ENCODE measurements at places on chromosomes 1 and 21.

- no peak for DNase-seq
These were observed 12.2 kb upstream of the SPEN start for GRCh38 chr1:15835205-15835740.

DNA sequence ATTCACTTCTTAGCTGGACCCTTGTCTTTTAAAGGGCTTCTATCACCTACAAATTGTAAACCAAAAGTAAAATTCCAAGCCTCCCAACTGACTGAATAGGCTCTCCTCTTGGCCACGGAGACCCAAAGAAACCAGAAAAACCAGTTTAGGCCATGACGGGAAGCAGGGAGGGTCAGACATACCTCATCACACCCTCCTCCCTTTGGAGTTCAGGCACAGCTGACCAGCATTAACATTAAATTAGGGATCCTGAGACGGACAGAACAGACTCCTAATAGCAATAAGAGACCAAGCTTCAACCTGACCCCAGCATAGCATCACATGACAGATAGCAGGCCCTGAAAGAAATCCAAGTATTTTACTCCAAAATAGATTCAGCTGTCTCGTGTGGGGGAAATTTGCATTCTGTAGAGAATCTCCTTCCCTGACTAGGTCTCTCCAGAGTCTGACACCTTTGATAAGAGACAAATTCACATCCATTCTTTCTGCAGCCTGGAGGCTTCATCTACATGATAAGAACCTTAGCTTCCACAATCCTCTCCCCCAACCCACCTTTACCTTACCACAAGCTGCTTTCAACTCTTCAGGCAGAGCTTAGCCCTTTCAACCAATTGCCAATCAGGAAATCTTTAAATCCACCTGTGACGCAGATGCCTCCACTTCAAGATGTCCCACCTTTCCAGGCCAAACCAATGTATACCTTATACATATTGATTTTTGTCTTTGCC is 177.1 kb upstream of the RAB4A start:
- DNase-seq: peak; percentile 54

- no peak for DNase-seq
These were observed 41.3 kb downstream of the TCP10L start for GRCh38 chr21:32543975-32544374.

GRCh38 chr1:84298328-84298683 is 3.2 kb upstream of the SAMD13 start:
- no peak for DNase-seq

DNA sequence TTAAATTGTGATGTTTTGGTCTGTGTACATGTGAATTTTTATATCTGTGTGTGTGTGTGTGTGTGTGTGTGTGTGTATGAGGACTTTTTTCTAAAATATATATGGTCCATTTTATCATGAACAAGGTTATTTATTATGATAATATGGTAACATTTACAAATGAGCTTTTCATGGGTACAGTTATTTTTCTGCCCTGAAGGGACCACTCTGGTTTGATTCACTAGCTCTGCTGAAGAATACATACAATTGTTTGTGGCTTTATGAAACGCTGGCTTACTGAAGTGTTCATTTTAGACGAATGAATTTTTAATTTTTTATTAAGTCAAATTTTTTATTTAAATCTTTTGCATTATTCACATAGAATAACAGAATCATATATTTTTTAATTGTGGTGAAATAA is 71.9 kb downstream of the SPATA46 start:
- DNase-seq: no peak

DNA sequence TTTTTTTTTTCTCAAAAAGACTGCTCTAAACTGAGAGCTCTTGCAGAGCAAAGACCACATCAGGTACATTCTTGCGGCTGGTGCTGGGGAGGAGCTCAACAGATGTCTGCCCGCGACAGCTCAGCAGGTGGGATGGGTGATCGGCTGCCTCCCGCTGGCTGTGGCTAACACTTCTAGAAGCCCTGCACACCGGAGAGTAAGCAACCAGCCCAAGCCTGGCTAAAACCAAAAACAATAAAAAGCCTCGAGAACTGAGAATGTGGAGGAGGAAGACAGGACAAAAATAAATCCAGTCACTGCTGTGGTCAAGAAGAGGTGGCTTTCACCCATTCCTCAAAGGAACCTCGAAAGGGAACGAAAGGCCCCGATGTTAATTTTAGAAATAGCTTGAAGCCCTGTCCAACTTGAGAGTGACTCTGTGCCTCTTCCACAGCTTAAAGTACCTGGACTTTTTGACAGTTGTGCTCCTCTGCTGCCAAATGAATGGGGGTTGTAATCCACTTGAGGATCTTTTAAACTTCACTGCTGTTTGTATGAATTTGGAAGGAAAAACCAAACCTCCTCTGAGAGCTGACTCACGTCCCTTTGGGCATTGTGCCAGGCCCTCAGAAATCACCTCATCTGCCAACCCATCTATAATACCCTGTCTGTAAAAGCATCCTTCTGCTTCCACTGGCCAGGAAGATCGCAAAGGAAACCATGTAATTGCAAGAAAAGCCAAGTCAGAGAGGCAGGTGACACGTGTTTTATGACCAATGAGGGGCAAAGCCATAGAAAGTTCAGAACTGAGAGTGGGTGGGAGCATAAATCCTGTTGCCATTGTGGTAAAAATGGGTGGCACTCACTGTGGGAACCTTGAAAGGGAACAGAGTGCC is 78.6 kb downstream of the KCNN3 start:
- no peak for DNase-seq

DNA sequence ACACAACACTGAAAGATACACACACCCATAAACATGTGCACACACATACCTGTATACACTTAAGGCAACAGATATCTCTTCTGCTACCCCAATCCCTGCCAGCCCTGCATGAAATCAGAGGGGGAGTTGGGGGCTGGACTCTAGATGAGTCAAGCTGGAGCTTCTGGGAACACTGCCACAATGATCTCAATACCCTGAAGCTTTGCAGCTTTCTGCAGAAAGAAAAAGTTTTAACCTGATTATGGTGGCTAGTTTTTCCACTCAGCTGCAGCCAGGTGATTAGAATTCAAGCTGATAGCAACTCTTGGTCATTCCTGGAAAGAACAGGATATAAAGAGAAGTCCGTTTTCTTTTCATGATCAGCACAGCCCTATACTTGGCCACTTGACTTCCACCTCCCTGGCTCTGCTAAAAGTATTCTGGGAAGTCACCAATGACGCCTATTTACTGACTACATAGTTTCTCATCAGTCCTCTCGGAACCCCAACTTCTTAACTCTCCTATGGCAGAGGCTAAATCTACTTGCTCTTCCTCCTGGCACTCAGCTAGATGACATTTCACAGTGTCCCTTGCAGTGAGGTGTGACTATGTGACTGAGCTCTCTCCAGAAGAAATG is 20.7 kb upstream of the DNASE2B start:
- no peak for DNase-seq

GRCh38 chr1:209624558-209625549 is 27.4 kb downstream of the LAMB3 start:
- DNase-seq: no peak

GRCh38 chr1:169196581-169196980 is 90.1 kb downstream of the ATP1B1 start:
- no peak for DNase-seq

DNA sequence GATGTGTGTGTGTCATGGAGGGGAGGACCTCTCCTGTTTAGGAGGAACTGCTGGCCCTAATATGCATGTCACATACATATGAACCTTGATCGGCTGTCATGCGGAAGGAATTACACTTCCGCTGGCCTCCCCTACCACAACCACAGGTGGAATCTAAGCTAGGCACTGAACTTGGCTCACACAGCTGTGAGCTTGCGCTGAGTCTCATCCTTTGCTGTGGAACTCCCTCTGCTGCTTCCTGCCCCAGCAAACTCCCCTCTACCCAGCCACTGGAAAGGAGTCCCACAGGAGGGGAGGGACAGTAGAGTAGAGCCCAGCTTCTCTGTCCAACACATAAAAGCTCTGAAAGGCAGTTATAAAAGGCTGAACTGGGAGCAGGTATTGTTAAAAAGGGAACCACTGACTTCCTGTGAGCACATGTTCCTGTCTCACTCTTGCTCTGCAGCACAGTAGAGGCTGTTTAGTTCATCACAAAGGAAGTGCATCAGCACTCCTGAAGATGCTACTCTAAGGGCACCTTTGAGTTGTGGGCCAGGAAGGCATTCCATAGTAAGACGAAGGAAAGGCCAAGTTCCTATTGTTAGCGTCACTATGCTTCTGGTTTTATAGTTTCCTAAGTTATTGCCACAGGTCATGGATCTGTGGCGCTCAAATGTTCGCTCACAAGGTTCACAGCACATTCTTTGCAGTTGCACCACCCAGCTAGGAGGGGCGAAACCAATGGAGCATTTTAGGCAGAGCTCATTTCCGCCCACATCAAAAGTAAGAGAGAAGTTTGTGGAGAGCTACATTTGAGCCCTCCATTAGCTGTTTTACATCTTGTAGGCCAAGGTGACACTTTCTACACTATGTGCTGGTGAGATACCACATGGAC is 17.7 kb upstream of the PTPRC start:
- DNase-seq: no peak

DNA sequence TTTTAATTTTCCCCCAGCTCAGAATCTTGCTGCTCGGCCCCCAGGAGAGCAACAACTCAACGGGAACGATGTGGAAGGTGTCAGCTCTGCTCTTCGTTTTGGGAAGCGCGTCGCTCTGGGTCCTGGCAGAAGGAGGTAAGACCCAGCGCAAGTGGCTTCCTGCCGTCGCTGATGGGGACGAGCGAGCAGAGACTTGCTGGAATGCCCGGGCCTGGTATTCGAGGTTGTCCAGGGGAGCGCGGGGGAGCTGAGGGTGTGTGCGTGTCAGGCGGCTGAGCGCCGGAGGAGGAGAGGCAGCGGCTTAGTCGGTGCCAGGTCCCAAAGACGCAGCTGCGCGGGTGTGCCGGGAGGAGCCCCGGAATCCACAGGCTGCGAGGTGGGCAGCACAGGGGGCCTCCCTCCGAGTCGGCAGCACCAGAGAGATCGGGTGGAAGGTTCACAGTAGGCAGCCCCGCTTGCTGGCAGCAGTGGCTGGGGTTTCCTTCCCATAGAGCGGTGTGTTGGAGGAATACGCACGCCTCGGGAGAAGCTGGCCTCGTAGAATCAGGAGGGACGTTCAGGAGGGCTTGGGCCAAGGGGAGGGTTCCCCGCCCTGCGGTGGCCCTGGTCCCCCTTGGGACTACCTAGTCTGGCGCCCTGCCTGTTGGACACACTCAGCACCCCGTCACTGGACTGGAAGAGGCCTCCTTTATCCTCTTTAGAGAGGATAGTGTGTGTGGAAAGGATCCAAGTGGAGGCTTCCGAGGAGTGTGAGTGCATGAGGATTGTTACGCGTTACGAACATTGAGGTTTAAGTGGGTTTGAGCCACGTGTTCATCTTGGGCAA is 547 bp downstream of the PDPN start:
- no peak for DNase-seq

DNA sequence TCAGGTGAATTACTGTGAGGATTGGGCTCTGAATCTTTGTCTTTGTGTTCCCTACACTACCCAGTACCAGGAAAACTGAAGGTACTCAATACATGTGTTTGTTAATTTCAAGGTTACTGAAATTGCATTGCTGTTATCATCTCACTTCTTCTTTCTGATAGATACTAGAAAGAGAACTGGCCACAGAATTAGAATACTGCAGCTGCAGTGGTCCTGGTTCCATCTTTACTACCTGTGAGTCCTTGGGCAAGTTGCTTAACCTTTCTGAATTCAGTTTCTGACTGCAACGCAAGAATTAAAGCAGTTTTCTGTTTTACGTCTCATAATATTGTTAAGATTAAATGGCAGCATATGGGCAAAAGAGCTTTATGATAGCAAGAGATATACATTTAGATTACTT is 263.5 kb downstream of the LMO4 start:
- DNase-seq: no peak

- no peak for DNase-seq
These were observed 14.3 kb downstream of the TTLL10 start for GRCh38 chr1:1187938-1188337.

- DNase-seq: no peak
These were observed 41.7 kb upstream of the ZNF326 start for GRCh38 chr1:89953131-89953626.
